ENCODE measurements at places on chromosomes 5 and 9.

GRCh38 chr9:18487611-18488010, 13.7 kb downstream of the ADAMTSL1 start:
- no peak for DNase-seq

DNA sequence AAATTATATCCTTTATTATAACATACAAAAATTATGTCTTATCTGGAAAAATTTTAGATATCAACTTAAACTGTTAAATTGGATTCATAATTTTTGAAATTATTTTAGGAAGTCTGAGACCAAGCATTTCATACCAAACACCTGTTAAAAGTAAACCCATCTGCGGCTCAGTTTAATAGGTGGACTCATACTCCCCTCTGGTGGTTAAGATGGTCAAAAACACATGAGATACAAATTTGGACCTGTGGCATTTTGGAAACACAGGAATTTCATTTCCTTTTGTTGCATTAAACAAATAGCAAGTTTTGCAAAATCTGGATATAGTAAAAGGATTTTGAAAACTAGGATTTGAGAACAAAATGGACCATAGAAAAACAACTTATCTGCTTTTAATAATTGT, 53.7 kb downstream of the RGMB start:
- DNase-seq, result no peak

DNA sequence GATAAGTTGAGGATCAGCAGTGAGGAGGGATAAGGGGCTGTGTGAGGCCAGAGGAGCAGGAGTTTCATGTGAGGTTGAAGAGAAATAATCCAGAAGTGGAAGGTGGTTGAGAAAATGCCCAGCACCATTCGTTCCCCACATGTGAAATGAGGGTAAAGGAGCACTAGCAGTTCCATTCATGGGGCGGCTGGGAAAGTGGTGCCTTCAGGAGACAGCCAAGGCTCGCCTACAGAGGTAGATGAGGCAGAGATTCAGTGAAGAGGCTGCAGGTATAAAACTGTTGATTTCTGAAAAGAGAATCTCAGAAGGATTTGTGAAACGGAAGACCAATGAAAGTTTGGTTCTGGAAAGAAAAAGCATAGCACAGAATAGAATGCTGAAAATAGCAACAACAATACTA, 272.6 kb downstream of the MSX2 start:
- DNase-seq, result no peak

- no peak for DNase-seq
Observed at GRCh38 chr9:121627427-121627826, 24.0 kb upstream of the DAB2IP start.

GRCh38 chr9:125909459-125909858, 162.3 kb downstream of the PBX3 start:
- DNase-seq, result no peak

DNA sequence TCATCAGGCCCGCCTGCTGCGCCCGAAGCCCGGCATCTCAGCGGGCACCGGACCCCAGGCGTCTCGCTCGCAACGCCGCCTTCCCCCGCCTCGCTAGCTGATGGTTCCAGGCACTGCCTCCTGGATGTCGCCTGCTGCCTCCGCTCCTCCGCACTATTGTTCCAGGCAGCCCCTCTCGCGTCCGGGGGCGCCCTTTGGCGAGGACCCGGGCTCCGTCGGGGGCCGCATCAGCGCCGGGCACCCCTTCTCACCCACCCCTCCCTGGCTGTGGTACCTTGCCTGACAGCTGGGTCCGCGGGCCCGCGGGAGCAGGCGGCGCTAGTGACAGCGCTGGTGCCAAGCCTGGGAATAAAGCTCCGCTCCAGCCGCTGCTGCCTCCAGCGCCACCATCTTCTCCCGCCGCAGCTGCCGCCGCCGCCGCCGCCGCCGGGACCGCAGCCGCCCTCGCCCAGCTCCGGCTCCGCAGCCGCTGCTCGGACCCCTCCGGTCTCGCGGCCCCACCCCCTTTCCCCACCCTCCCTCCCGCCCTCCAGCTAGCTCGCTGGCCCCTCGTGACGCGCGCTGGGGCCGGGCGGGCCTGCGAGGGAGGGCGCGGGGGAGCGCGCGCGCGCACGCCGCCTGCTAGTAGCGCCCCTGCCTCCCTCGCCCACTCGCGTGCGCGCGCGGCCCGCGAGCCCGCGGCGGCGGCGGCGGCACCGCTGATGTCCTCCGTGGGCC, at the start of gene APBA1:
TSS of gene APBA1 (minus strand) at position 493 of the 717 bp plus-strand sequence.
- peak; percentile 39 for DNase-seq

DNA sequence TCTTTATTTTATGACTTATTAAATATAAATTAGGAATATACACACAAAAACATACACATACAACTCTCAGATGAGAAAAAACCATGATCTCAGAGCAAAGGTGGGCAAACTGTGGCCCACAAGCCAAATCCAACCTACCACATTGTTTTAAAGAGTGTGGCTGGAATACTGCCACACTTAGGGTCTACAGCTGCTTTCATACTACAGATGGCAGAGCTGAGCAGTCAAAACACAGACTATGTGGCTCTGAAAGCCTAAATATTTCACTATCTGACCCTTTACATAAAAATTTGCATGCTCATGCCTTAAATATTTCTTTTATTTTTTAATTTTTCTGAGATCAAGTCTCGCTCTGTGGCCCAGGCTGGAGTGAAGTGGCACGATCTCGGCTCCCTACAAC, 28.3 kb downstream of the LEAP2 start:
- DNase-seq, result no peak

DNA sequence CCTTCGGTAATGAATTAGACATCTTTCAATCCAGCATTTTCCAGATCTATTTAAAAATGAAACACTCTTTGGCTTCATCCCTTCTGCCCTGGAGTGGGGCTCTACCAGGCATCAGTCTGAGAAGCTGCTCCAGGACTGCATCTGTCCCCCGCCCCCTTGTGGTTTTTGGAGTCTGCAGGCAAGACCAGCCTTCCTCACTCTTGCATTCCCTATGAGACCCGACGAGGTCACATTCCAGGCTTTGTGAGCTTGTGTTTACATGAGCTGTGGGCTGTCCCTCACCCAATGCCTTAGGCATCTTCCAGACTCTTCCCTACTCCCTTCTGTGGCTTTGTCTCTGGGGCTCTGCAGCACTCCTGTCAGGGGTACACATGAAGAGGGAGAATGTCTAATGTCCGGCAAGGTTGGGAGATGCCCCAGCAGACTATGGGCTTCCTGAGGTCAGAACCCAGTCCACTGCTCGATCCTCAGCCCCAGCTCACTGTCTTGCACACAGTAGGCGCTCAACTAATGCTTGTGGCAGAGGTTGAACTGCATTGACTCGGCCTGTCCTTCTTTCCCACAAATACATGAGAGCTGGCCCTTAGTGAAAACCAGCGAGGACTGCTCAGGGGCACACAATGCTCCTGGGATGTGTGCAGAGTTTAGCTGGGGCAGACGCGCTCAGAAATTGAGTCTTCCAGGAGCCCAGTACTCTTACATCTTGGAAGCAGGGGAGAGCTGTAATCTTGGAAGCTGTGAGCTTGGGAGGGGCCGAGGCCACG, 11.7 kb upstream of the GADD45G start:
- DNase-seq, result no peak

GRCh38 chr9:126122901-126123616, 203.6 kb upstream of the MVB12B start:
- no peak for DNase-seq

DNA sequence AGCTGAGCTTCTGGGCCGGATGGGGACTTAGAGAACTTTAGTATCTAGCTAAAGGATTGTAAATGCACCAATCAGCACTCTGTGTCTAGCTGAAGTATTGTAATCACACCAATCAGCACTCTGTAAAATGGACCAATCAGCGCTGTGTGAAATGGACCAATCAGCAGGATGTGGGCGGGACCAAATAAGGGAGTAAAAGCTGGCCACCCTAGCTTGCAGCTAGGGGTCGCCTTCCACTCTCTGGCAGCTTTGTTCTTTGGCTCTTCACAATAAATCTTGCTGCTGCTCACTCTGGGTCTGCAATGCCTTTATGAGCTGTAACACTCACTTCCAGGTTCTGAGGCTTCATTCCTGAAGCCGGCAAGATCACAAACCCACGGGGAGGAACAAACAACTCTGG, 354.0 kb downstream of the PRR16 start:
- no peak for DNase-seq

DNA sequence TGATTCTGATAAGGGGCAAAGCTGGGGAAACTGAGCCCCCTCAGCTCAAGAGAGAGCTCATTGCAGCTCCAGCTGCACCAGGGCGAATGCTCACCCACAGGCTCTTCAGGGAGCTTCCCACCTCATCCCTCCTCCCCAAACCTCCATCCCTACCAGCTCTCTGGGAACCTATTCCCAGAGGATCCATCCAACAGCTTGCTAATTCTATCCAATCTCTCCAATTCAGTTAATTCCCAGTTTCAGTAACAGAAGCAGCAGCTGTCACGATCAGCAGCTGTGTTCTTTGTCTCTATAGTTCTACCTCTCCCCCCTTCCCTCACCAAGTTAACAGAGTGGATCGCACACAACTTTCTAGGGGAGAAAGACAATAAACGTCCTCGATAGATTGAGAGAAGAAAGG, 135.5 kb upstream of the EFNA5 start:
- DNase-seq, result no peak

DNA sequence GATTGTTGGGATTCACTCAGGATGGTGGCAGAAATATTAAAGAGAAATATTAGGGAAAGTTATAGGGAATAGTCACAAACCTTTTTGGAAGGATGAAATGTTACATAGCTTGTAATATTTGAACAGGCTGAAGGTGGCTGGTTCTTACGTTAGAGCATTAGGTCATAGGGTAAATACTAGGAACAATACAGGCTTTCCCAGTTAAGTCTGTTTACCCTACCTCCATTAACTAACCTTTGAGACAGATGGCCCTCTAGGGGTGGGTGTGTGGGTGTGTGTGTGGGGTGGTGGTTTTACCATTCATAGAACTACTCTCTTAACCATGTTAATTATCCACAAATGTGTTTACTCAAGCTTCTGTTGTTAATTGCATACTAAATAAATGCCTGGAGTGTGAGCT, 94.3 kb upstream of the STK32A start:
- DNase-seq, result no peak

- DNase-seq, result no peak
Observed at GRCh38 chr9:129568560-129569501, 52.1 kb downstream of the C9orf50 start.

DNA sequence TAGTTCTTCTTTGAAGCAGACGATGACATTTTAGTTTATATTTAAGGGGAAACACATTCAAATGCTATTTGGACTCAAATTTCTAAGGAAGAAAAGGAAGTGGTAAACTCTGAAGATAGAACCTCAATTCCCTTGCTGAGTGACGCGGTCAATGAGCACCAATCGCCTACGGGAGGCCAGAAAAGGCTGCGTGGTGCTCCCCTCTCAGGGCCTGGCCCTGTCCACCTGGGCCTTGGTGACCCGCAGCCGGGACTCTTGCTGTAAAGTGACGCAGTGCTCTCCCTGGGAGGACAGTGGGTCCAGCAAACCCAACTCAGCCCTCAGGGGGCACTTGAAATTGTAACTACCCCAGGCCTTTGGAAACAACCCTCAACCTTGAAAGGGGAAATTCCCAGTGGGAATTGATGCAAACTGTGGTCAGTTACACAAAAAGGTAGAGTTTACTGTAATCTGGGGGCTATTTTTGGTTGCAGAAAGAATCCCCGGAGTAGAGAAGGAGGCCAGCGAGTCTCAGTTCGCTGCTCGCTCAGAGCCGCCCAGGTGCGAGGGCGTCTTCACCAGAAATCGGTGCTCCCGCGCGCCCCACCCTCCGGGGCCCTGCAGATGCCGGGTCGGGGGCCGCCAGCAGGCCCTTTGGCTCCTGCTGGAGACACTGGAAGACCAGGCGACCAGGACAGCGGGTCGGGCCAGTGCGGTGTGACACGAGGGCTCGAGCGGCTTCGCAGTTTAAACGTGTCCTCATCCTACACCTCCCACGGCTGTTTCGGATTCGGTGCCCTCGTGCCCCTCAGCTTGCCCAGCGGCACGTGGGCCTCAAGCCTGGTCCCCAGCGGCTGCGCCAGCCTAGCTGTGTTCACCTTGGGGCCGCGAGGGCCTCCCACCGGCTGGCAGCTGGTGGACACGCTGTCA, 1.4 kb upstream of the ANKRD33B start:
- DNase-seq, result no peak

GRCh38 chr5:38265546-38266179, 7.3 kb downstream of the EGFLAM start:
- DNase-seq, result peak; percentile 75

- DNase-seq, result no peak
Observed at GRCh38 chr9:36134761-36135505, 1.6 kb upstream of the GLIPR2 start.

- no peak for DNase-seq
Observed at GRCh38 chr9:120928015-120928482, 1.5 kb upstream of the TRAF1 start.

- peak; percentile 54 for DNase-seq
Observed at GRCh38 chr9:96232539-96233241, 69.3 kb downstream of the HSD17B3 start.

- no peak for DNase-seq
Observed at GRCh38 chr9:111481885-111482636, 2.1 kb downstream of the ECPAS start.

DNA sequence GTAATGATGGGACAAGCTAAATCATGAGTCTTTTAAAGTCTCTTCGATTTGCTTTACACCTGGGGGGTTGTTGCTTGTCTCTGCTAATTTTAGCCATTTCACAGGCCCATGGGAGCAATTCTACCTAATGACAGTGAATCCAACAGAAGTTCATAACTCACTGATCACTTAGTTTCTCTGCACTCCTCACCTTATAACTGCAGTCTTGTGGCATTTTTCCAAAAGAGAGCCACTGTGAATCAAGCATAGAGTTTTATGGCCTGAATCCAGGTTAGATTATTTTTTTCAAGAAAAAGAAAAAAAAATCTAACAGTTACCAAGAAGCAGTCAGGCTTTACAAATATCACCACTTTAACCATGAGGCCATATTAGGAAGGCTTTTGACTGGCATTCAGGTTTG, 1.5 kb upstream of the IL7R start:
- no peak for DNase-seq

DNA sequence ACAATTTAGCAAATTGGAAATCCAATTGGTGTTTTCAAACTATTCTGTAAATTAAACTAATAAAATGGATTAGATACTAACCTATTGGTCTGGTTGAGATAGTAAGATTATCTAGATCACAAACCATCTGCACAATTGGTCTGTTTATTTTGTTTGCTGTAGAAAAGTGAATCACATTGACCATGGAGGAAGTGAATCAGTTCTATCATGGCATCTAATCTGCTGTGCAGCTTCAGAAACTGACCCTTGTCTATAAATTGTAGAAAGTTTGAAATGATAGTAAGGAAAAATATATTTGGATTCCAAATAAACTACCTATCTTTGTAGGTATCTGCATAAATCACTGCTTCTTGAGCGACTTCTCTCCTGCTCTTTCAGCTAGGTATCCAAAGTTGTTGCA, 1865.4 kb downstream of the MAT2B start:
- no peak for DNase-seq

DNA sequence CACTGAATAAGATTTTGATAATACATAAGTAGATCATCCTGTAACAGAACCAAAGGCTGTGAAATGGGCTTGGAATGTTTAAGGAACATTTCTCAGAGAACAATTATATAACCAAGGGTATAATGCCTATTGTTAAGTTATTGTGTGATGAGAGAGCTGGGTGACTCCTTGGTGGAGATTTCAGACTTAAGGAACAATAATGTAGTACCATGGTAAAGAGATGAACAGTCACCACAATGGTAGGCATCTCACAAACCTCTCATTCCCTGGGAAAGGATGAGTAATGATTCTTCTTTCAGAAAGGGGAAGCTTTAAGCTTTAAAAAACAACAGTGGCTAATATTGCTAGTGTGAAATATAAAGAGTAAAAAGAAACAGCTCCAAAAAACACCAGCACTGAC, 147.4 kb downstream of the TRIM36 start:
- no peak for DNase-seq
